NCI-H69 (cell line): ENCODE measurements at places on chromosomes 1 and 21.

DNA sequence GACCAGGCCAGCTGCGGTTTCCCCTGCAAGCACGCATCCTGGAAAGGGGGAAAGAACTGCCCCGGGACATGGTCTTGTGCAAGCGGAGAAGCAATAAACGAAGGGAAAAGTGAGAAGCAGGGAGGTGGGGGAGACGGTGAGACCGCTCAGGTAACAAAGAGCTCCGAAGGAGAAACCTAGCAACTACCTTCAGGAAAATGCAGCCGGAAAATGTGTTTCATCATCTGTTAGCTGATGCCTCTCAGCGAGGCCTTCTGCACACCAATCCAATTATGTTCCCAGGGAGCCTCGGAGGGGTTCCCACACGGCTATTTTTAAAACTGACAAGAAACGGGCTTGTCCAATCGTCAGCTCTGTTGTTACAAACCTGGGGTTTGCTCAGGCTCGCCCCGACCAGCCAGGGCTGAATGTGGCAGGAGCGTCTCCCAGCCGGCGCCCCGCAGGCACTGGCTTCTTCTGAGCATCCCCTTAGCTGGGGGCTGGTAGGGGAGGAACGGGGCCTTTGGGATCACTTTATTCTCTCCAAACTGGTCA lies 3.4 kb downstream of the RIPK4 start:
- peak; percentile 40 for DNase-seq

GRCh38 chr1:89540406-89540970 lies 15.9 kb downstream of the LRRC8B start:
- DNase-seq, result no peak

DNA sequence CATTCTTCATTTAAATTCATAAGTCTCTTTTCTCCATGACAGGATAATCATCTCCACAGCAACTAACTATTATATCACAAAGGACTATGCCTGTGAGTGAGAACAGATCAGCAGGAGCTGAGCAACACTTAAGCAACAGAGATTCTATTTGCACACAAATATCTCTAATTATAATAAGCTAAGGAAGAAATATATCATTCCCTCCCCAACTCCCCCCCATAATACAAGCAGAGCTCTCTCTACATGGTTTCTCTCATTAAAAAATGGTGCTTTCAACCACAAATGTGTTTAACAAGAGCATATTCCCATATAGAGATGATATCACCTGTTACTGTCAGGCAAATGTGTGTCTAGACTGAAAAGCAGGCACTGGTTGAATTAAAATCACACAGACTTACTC lies 34.5 kb upstream of the NIBAN1 start:
- DNase-seq, result peak; percentile 97

GRCh38 chr1:31244326-31244725 lies 4.6 kb upstream of the NKAIN1 start:
- DNase-seq, result no peak

DNA sequence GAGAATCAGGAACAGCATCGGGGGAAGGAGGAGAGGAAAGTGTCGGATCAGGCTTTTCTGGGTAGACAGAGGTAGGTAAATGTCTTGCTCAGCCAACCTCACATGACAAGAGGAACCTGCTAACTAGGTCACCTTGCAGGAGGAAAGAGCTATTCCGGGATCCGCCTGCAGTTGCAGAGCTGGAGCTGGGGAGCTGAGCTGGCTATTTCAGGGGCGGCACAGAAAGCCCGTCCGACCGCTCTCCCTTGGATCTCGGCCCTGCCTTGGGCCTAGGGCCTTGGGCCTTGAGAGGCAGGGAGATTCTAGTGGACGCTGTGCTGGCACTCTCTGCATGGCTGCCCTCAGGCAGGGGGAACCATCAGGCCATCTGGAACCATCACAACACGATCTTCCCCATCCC lies 56.5 kb upstream of the CTPS1 start:
- DNase-seq, result peak; percentile 3

GRCh38 chr1:23809751-23810171 lies 9.2 kb upstream of the GALE start:
- DNase-seq, result peak; percentile 71

DNA sequence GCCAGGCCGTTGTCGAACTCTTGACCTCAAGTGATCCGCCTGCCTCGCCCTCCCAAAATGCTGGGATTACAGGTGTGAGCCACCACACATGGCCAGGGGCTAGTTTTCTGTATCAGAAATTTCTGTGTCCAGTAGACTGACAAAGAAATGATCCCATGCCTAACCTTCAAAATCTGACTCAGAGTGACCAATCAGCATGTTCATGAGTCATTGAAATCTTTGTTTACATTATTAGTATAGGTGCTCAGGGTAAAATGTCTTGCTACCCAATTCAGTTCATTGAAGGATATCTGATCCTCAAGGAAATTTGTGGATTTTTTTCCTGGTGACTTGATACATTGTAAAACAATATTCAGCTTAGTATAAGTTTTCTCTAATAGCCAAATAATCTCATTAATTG lies 11.0 kb upstream of the LDLRAD2 start:
- DNase-seq, result no peak

GRCh38 chr1:188427642-188428041 lies 1598.9 kb downstream of the PLA2G4A start:
- no peak for DNase-seq

DNA sequence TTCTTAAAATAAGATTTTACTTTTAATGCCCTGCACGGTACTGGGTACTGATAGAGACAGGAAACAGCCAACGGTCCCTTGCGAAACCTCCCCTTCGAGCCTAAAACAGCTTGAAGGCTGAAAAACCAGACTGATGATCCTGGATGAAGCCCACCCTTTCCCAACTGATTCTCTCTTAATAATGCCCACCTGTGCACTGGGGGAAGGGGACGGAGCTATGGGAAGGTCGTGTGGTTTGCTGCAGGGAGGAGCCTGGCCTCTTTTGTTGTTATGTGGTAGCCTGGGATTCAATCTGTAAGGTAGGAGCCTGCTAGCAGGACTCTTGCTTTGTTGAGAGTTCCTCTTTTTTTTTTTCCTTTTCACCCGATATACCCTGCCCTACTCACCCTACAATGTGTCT lies 25.6 kb downstream of the SAMSN1 start:
- DNase-seq, result no peak

DNA sequence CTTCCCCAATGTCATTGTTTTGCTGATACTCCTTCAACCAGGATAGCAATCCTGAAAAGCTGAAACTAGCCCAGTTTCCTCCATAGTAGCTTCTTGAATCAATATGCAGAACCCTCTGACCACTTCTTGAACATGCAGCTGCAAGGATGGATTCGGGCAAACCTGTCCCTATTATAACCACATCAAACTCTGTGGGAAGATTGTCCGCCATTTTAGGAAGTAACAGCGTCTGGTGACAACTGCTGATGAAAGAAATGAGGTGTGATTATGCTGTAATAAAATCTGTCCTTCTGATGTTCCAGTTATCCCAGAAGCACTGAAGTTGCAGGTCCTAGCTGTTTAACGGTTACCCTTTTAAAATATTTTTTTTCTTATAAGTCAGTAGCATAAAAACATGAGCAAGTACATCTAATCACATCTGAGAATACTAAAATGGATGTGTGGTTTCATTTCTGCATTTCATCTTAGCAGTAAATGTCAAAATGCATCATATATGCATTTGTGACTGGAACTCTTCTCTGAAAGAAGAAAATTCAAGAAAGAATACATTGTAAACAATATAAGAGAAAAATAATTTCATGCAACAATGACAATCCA lies 4.5 kb downstream of the CHML start:
- DNase-seq, result no peak

DNA sequence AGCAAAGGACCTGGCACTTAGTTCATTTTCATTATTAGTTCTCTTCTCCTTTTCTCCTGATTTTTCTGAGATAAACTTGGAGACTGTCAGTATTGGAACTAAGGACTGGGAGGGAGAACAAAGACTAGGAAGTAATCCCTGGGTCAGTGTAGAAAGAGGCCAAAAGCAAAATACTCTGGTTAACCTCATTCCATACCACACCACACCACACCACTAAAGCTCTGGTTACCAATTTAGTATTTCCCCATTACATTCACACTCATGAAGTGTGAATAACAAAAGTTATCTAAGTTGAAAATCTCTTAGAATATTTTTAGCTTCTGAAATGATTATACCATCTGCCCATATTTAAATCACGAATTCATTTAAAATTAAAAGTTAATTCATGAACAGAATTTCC lies 68.9 kb upstream of the DMRTA2 start:
- no peak for DNase-seq

GRCh38 chr1:44380666-44381177 lies 24.3 kb upstream of the RNF220 start:
- no peak for DNase-seq

DNA sequence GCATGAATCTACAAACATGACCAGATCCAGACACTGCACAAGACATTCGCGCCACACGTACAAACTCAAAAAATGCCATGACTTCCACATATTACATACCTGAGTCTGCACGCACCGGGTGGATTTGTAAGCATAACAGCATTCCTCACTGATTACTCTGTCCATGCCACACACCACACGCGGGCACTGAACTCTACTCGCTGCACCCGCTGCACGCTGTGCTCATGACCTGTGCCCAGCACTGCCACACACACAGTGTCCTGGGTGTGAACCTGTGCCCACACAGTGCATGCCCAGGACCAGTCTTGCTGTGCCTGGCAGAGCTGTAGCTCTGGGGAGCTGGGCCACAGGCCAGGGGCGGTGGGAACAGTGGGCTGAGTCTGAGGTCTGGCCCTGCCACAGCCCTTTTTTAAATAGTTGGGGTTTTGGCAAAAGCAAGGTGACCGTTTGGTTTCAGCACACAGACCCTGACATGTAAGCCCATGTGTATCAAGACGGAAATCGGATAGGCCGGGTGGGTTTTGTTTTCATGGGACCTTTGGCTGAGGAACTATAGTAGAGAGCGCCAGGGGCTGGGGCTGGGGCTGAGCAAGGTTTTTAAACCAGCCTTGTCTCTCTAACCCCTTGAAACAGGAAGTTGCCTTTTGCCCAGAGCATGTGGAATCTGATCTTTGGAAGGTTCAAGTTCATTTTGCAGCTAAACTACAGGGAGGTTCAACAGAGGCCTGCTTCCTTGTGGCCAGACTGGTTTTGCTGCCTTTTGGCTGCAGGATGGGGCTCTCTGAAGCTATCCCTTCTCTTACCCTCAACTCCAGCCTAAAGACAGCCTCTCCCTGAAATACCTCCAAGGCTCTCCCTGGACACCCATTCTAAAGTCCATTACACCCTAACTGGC lies 12.3 kb upstream of the GOLT1A start:
- no peak for DNase-seq
